Pancreas (tissue), 10 donors: ENCODE measurements at places on chromosomes 7 and 10.

DNA sequence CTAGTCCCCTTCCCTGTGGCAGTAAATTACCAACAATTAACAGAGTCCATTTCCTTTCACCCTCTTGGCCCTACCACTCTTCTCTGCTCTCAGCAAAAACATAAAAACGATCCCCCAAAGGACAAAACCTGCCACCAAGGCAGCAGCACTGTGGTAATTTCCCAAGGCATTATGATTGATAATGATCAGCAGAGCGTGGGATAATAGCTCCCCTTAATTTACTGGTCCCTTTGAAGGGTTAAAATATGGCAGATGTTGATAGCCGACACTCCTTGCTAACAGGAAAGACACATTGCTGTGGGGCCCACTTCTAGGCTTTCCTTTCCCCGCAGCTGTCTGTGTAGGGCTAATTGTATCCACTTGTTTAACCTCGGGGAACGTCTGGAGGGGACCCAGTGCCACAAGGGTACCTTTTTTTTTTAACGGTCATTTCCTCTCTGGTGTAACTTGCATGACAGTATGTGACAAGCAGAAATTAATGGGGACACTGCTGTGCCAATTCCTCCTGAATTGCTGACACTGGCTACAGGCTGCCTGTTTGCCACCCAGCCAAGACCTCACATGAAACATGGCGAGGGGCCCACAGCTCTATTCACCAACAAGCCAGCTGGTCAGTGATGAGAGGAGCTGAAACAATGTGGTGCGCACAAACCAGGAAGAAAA lies 81.3 kb downstream of the CDK6 start:
- no peak overlapping the region for H3K27ac ChIP-seq
- no peaks in the 10 kb centered on the region for H3K36me3 ChIP-seq
- DNase-seq: no peak
- H3K4me3 ChIP-seq: no peak overlapping the region

GRCh38 chr7:11297764-11298163 lies 324.1 kb downstream of the PHF14 start:
- H3K4me1 ChIP-seq: no peaks in the 10 kb centered on the region
- no peak overlapping the region for H3K4me3 ChIP-seq
- no peaks in the 10 kb centered on the region for H3K36me3 ChIP-seq
- no peaks in the 10 kb centered on the region for H3K27me3 ChIP-seq
- DNase-seq: no peak
- no peak overlapping the region for H3K27ac ChIP-seq

- peaks cover 75% of the 10 kb centered on the region for H3K4me1 ChIP-seq
- peak overlapping the region; percentile 72 for H3K27ac ChIP-seq
These were observed 89.2 kb downstream of the RNF216 start for GRCh38 chr7:5692112-5692844.

- peaks cover 7% of the 10 kb centered on the region for H3K4me1 ChIP-seq
- peak; percentile 20 for DNase-seq
- peaks cover 15% of the 10 kb centered on the region for H3K27me3 ChIP-seq
- no peaks in the 10 kb centered on the region for H3K36me3 ChIP-seq
- H3K4me3 ChIP-seq: peak overlapping the region; percentile 33
- peak overlapping the region; percentile 23 for H3K27ac ChIP-seq
These were observed 651 bp downstream of the MYO3A start for GRCh38 chr10:25934621-25935139.

DNA sequence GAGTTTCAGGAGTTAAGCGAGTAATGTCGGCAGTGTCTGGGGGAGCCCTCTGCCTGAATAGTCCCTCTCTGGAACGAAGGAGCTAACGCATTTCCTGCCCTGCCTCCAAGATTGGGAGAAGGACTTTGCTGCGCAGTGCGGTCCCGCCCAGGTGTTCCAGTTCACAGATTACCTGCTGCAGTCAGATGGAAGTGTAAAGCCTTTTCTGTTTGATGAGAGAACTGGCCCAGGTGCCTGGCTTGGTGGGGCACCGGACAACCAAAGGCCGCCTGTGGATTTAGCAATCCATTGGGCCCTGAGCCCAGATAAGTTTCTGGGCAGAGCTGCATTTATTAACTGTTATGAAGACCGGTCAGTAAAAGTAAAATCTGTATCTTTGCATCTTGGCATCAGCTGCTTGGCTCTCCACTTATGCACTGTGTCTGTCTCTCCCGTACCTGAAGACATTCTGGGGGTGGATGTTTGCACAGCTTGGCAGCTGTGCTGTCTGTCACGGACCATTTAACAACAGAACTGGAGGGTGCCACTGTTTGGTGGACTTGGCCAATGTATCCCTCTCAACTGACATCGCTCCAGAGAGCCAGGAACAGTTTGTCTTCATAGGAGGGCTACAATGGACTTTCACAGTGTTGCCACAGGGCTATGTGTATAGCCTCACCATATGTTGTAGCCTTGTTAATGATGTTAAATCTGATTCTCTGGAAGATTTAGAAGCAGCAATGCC lies 654.7 kb upstream of the ZWINT start:
- H3K27me3 ChIP-seq: no peaks in the 10 kb centered on the region
- no peak for DNase-seq
- no peak overlapping the region for H3K27ac ChIP-seq
- H3K36me3 ChIP-seq: no peaks in the 10 kb centered on the region

GRCh38 chr10:124403548-124403947 lies 15.2 kb downstream of the OAT start:
- H3K36me3 ChIP-seq: peaks cover 3% of the 10 kb centered on the region
- DNase-seq: no peak
- H3K4me1 ChIP-seq: no peaks in the 10 kb centered on the region
- no peak overlapping the region for H3K4me3 ChIP-seq
- H3K27ac ChIP-seq: no peak overlapping the region

- H3K27ac ChIP-seq: no peak overlapping the region
- peaks cover 5% of the 10 kb centered on the region for H3K4me1 ChIP-seq
- H3K4me3 ChIP-seq: no peak overlapping the region
- H3K36me3 ChIP-seq: no peaks in the 10 kb centered on the region
- H3K27me3 ChIP-seq: no peaks in the 10 kb centered on the region
These were observed 8.4 kb downstream of the LRRC4 start for GRCh38 chr7:128022631-128023532.

- H3K4me1 ChIP-seq: no peaks in the 10 kb centered on the region
- H3K4me3 ChIP-seq: no peak overlapping the region
- peak; percentile 59 for DNase-seq
- no peaks in the 10 kb centered on the region for H3K27me3 ChIP-seq
These were observed 129.3 kb downstream of the PKD1L1 start for GRCh38 chr7:47818796-47819606.

GRCh38 chr10:48576501-48576900 lies 28.4 kb downstream of the ARHGAP22 start:
- H3K4me1 ChIP-seq: no peaks in the 10 kb centered on the region
- no peaks in the 10 kb centered on the region for H3K36me3 ChIP-seq
- no peak overlapping the region for H3K27ac ChIP-seq
- no peak for DNase-seq

GRCh38 chr10:48199580-48200377 lies 74.7 kb downstream of the FRMPD2 start:
- no peaks in the 10 kb centered on the region for H3K36me3 ChIP-seq
- no peak overlapping the region for H3K4me3 ChIP-seq
- H3K4me1 ChIP-seq: no peaks in the 10 kb centered on the region
- DNase-seq: no peak
- H3K27ac ChIP-seq: no peak overlapping the region

DNA sequence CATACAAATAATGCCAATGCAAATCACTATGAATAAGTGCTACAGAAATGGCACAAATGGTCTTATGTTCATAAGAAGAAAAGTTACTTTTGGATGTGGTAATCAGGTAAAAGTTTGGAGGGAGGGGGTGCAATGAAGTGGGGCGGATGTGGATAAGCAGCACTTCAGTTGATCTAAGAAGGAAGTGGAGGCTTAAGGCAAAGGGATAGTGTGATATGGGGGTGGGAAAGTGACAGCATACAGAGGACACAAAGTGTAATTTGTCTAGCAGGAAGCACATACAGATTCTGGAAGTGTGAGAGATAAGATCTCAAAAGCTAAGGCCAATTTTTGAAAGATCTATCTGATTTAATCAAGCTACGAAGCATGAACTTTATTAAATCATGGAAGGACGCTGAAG lies 6.3 kb downstream of the BET1 start:
- DNase-seq: no peak
- peaks cover 16% of the 10 kb centered on the region for H3K4me1 ChIP-seq
- no peak overlapping the region for H3K27ac ChIP-seq
- no peaks in the 10 kb centered on the region for H3K36me3 ChIP-seq
- no peaks in the 10 kb centered on the region for H3K27me3 ChIP-seq
- H3K4me3 ChIP-seq: no peak overlapping the region

GRCh38 chr7:51123322-51124019 lies 193.1 kb downstream of the COBL start:
- no peaks in the 10 kb centered on the region for H3K36me3 ChIP-seq
- H3K27me3 ChIP-seq: no peaks in the 10 kb centered on the region
- no peak overlapping the region for H3K4me3 ChIP-seq
- DNase-seq: no peak
- H3K27ac ChIP-seq: no peak overlapping the region

- H3K4me3 ChIP-seq: no peak overlapping the region
- no peak for DNase-seq
- no peaks in the 10 kb centered on the region for H3K4me1 ChIP-seq
- H3K36me3 ChIP-seq: no peaks in the 10 kb centered on the region
These were observed 142.0 kb downstream of the CCDC71L start for GRCh38 chr7:106518967-106519366.

DNA sequence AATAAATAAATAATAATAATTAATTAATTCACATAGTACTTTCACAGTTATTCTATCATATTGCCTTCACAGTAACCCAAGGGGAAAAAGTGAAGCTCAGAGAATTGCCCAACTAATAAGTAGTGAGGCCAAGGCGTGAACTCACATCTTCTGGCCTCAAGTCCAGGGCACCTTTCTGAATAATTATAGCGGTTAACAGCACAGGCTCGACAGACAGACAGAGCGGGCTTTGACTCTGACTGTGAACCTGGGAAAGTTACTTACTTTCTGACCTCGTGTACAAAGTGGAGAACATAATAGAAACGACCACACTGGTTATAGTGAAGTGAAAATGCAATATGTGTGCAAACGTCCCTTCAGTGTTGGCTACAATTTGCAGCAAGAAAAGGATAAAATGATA lies 5.7 kb upstream of the SMKR1 start:
- DNase-seq: no peak
- H3K36me3 ChIP-seq: no peaks in the 10 kb centered on the region
- no peak overlapping the region for H3K4me3 ChIP-seq
- H3K4me1 ChIP-seq: no peaks in the 10 kb centered on the region
- no peak overlapping the region for H3K27ac ChIP-seq
- H3K27me3 ChIP-seq: no peaks in the 10 kb centered on the region

DNA sequence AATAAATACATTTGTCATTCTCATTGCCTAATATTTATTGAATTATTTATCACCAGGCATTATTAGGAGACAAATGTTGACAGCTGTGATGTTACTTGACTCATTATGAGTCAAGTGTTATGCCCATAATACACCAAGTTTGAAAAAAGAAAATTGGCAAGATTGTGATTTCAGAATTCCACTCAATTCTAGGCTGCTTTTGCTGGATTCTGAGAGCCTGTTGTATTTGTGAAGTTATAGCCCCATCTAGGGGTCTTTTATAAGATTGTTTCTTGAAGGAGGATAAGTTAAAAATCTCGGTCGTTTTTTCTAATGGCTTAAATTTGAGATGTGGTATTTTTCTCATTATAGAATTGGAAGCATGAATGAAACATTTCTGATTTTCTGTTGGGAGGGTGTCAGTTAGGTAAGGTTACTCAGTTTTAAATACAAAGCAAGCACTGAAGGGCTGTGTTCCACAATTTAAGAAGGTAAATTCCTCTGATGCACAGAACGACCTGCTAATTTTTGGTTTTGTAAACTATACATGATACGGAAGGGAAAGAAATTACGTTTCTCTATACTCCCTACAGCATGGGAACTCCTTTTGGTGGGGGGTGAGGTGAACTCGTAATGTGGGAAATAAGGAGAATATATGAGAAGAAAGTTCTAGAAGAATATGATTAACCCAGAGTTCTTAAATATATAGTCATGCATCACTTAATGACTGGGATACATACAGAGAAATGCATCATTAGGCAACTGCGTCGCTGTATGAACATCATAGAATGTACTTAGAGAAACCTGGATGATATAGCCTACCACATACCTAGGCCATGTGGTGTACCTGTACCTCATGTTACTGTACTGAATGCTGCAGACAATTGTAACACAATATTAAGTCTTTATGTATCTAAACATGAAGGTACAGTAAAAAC lies 2.6 kb downstream of the STK31 start:
- peaks cover 6% of the 10 kb centered on the region for H3K4me1 ChIP-seq
- no peak overlapping the region for H3K4me3 ChIP-seq
- no peaks in the 10 kb centered on the region for H3K36me3 ChIP-seq
- H3K27me3 ChIP-seq: no peaks in the 10 kb centered on the region

- no peaks in the 10 kb centered on the region for H3K36me3 ChIP-seq
- H3K27ac ChIP-seq: no peak overlapping the region
- no peak overlapping the region for H3K4me3 ChIP-seq
- H3K27me3 ChIP-seq: no peaks in the 10 kb centered on the region
- DNase-seq: no peak
- H3K4me1 ChIP-seq: no peaks in the 10 kb centered on the region
These were observed 29.3 kb upstream of the DDX50 start for GRCh38 chr10:68871731-68872342.

DNA sequence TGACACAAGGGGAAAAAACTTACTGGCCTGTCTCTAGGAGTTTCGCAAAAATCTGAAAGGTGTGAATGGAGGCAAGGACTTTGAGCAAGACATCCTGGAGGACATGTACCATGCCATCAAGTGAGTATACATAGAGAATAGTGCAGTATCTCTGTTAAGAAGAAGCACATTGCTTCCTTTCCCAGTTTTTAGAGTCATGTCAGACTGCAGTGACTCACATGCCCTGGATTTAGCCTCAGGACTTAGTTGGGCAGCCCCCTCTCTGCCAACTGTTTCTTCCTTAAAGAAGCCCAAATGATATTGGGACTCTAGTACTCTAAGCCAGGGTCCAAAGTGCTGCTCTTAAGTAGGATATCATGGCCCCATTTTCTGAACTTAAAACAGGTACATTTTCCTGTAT lies 28.1 kb upstream of the NFKB2 start:
- no peaks in the 10 kb centered on the region for H3K4me1 ChIP-seq
- DNase-seq: no peak

DNA sequence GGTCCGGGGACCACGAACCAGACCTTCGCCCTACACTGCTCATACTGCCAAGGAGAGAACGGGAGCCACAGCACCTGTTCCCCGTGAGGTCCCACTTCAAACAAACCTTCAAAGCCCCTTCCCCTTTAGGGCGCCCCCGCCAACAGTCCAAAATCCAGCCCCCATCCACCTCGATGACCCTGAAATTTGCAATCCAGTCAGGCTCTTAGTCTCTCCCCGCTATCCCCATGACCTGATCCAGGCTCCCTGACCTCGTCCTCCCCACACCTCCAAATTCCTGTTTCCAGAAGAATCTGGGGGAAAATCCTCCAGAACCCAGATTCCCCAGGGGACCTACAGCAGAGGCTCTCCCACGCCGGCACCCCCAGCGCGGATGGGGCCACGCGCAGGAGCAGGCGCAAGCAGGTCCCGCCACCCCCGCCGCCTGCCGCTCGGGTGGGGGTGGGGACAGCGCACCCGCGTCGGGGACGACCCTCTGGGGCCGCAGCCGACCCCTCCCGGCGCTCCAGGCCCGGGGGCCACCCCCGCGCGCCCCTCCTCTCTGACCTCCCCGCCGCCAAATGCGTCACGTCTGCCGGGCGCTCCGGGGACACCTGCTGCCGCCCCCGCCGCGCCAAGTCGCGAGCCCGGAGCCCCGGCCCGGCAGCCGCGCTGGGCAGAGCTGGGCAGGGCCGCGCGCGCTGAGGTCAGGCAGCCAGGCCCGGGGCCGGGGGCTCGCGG lies 753 bp downstream of the CAMK2B start:
- DNase-seq: no peak
- no peaks in the 10 kb centered on the region for H3K4me1 ChIP-seq
- no peak overlapping the region for H3K27ac ChIP-seq
- no peaks in the 10 kb centered on the region for H3K27me3 ChIP-seq
